Astrocyte of the hippocampus (primary cell): ENCODE measurements at places on chromosomes 4 and X.

GRCh38 chr4:122687531-122688061 is 44.9 kb upstream of the BBS12 start:
- DNase-seq = no peak

DNA sequence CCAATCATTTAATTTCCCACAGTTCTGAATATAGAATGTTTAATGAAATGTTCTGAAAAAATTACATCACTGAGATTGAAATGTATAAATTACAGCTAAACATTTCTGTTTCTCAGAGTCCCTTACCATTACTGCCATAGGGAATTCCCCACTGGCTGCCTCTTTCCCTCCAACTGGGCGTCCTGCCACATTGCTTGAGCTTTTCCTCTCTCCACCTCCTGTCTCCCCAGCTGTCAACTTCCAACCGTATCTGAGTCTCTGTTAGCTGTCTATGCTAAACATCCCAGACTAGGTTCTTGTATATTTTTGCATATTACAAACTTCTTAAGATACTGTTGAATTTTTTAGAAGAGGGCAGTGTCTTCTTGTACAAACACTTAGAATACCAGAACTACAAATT is 407.3 kb upstream of the SLIT2 start:
- peak; percentile 54 for DNase-seq

DNA sequence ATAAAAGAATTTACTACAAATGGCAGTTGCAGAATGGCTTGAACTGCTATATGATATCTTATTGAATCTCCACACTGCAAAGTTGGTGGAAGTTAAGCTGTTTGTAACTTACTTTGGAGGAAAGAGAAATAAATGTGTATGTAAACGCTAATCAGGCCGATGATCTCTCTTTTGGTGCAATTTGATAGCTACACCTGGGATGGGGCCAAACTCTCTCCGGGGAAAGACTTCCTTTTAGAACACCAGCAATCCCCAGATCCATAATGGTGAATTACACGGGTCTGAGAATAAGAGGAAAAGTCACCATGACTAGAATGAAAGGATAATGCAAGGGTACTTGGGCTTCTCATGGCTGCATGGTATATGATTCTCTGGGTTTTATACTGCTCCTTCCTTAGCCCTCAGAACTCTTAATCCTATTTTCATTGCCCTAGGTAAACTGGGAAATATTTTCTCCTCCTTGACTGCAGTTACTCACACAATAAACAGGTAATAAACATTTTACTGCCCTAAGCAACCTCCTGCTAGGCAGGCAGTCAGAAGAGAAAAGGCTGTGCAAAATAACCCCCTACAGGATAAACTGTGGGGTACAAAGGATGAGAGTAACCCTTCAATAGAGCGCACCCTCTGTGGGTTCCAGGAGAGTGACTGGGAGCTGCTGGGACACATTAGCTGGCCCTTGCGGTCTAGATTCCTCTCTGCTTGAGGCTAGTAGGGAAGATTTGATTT is 109.3 kb downstream of the MGST2 start:
- no peak for DNase-seq

- DNase-seq = no peak
Observed at GRCh38 chrX:21155916-21156315, 218.3 kb upstream of the CNKSR2 start.

DNA sequence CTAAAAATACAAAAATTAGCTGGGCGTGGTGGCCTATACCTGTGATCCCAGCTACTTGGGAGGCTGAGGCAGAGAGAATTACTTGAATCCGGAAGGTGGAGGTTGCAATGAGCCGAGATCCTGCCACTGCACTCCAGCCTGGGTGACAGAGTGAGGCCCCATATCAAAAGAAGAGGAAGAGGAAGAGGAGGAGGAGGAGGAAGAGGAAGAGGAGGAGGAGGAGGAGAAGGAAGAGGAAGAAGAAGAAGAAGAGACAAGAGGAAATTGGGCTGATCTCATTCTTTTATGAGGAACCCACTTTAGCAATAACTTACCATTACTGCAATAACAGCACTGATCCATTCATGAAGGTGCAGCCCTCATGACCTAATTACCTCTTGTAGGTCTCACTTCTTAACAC is 138.9 kb upstream of the GIMD1 start:
- no peak for DNase-seq

DNA sequence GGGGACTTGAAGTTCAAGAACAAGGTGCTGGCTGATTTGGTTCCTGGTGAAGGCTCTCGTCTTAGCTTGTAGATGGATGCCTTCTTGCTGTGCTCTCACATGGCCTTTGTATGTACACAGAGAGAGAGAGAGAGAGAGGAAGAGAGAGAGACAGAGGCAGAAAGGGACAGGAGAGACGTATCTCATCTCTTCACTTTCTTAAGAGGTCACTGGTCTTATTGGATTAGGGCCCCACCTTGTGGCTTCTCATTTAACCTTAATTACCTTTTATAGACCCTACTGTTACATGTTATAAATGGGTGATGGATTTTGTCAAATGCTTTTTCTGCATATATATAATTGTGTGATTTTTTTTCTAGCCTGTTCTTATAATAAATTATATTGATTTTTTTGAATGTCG is 1444.2 kb downstream of the ADGRL3 start:
- DNase-seq = peak; percentile 41

DNA sequence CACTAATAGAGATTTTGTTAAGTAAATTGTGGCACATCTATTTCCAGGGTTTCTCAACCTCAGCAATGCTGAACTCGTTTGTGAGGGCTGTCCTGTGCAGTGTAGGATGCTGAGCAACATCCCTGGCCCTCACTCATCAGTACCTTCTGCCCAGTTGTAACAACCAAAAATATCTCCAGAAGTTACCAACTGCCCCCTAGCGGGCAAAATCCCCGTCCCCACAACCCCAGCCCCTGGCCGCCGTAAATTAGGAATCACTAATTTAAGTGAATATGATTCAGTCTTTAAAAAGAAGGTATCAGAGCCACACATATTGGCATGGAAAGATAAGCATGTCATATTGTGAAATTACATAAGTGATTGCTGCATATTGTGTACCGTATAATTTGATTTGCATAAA is 123.4 kb downstream of the ASB9 start:
- no peak for DNase-seq

- peak; percentile 59 for DNase-seq
Observed at GRCh38 chr4:104989371-104989770, 157.3 kb upstream of the TET2 start.

- DNase-seq = no peak
Observed at GRCh38 chr4:186734251-186734650, 10.6 kb upstream of the FAT1 start.
